ENCODE measurements at places on chromosomes 4 and X.

- peak; percentile 46 for DNase-seq
Observed at GRCh38 chr4:152591396-152591795, 55.5 kb upstream of the FBXW7 start.

DNA sequence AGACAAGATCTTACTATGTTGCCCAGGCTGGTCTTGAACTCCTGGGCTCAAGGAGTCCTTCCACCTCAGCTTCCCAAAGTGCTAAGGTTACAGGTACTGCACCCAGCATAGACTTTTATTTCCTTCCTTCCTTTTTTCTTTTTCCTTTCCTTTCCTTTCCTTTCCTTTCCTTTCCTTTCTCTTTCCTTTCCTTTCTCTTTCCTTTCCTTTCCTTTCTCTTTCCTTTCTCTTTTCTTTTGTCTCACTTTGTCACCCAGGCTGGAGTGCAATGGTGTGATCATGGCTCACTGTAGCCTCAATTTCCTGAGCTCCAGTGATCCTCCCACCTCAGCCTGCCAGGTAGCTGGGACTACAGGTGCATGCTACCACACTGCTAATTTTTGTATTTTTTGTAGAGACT lies 19.4 kb downstream of the DLG3 start:
- no peak for DNase-seq

DNA sequence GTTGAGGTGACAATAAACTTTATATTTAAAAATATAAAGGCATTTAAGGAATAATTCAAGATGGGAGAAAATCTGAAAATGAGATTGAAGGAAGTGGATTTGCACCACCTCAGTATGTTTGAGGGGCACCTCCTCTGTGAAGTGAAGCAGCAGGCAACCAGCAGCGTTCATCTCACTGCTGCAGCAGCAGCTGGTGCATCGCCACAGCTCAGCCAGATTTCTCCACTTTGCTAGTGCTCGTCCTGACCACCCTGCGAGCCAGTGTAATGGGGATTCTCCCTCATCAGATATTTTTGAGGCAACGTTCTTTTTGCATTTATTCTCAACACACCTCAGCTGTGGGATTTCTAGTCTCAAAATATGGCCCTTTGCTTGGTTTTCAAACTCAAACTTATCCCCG lies 13.9 kb downstream of the LRAT start:
- no peak for DNase-seq

- no peak for DNase-seq
Observed at GRCh38 chr4:144575181-144575580, 70.8 kb upstream of the HHIP start.

GRCh38 chr4:150297861-150298474 lies 219.7 kb downstream of the DCLK2 start:
- peak; percentile 56 for DNase-seq

DNA sequence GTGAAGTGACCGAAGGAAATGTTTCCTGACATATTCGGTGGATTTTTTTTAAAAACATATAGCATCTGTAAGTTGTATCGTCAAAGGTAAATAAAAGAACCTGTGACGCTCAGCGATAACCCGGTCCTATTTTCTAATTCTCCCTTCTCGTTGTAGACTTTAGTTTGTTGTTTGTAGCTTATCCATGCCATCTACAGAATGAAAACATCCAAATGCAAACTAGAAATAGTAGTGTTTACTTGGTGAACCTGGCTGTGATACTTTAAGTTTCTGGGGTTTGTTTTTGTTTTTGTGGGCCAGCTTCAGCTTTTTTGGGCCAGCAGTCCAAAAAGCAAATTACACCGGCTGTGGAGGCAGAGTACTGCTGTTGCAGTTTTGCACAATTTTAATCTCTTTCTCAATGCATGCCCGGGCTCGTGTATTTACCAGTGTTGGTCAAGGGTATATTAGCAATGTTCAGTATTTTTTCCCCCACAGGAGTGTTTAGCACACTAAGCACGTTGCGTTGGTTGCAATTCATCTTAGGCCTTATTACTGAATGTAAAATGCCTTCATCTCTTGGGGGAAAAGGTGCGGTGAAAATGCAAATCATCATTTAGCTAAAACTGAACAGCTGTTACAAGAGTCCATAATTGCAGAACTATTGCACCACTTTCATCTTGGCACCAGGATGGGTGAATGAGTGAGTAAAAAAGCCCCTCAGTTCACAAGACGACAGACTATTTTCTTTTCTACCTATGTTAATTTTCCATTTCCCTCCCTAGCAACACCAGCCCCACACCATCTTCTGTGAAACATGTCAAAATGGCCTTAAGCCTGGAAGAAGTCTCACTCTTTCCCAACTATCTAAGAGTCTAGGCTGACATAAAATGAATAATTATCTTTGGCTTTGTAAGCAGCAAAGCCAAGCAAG lies 1.7 kb upstream of the CNOT6L start:
- peak; percentile 27 for DNase-seq

DNA sequence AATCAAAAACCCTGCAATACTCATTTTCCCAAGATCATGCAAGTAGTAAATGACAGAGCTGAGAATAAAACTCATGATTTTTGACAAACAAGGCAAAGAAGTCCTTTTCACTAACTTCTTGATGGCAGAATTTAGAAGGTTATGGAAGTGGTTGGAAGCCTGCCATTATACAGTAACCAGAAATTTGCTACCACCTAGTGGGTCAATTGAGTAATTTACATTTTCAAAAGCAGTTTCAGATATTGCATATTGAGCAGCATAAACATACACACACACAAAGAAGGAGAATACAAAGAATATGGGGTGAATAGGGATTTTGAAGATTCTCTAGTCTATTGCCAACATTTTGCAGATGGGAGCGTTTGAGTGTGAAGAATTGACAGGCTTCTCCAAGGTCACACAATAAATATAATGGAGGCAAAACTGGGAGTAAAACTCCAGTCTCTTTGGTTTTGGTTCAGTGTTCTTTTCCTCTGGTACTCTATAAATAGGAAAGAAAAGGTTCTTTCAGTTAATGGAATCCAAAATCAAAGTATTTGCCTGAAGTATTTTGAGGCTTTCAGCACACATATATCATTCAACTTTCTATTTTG lies 70.2 kb downstream of the GC start:
- DNase-seq, result no peak

- no peak for DNase-seq
Observed at GRCh38 chr4:106358899-106359298, 9.7 kb downstream of the GIMD1 start.

DNA sequence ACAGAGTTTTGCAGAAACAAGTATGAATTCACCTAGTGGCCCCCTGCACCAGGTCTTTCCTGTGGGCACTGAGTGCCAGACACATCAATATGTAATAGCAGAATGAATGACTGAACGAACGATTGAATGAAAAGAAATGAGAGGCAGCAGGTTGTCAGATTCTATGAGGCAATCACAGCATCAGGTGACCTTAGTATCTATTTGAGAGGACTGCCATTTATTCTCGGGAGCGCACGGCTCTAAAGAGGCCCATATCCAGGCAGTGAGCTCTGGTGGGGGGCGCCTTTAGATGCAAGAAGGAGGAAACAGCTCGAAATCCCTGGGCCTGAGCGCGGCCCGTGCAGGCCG lies 528 bp upstream of the SLC25A4 start:
- no peak for DNase-seq

DNA sequence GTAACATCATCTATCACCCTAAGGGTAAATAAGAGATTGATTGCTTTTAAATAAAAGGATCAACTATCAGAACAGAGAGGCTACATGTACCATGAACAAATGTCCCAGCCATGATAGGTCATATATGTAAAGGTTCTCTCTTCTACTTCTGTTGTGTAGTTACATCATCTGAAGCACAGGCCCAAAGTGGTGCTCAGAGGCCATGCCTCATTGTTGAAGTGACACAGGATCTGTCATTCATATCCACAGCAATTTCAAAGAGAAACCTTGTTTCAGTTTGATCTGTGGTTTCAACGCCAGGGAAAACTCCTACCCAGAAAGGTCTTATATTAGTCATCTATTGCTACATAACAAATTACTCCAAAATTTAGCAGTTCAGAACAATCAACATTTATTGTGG lies 269.2 kb upstream of the MAOA start:
- no peak for DNase-seq

- DNase-seq, result no peak
Observed at GRCh38 chr4:152808670-152809069, 28.9 kb downstream of the ARFIP1 start.

- DNase-seq, result peak; percentile 25
Observed at GRCh38 chrX:15334561-15334960, 762 bp downstream of the PIGA start.

DNA sequence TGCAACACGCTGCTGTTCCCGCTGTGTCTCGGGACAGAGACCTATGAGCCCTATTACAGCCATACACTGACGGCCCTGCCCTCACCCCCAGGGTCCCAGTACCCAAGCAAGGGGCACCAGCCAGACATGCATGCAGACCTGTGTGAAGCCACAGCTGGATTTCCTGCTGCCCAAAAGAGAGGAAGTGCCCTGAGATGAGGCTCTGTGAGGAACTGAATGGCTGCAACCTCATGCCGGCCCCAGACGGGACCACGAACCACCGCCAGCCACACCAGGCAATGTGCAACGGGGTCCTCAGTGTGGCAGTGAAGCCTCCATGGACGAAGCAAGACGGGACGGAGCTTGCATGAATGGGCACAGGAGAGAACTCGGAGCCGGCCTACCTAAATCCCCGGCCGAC lies 21.1 kb downstream of the CTBP1 start:
- no peak for DNase-seq

- DNase-seq, result no peak
Observed at GRCh38 chr4:156832886-156833285, 138.7 kb downstream of the PDGFC start.

- peak; percentile 78 for DNase-seq
Observed at GRCh38 chr4:47686294-47686872, 151.5 kb downstream of the CORIN start.

DNA sequence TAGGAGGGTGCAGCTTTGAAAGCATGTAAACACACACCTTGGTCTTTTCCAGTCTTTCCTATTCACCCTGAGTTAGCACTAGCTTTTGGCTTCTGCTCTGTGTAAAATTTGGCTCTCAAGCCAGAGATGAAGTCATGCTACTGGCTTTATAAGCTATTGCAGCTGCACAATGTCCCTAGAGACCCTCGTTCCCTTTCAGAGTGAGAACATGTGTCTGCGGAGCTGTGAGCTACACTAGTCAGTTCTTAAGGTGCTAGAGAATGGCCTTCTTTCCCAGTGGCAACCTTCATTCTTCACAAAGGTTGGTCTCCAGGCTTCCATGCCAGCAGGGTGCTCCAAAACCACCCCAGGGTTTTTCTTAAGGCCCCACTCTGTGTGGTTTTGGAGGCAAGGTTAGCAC lies 199.1 kb downstream of the SPATA18 start:
- DNase-seq, result no peak

GRCh38 chrX:121405826-121406225 lies 358.4 kb downstream of the GLUD2 start:
- no peak for DNase-seq

DNA sequence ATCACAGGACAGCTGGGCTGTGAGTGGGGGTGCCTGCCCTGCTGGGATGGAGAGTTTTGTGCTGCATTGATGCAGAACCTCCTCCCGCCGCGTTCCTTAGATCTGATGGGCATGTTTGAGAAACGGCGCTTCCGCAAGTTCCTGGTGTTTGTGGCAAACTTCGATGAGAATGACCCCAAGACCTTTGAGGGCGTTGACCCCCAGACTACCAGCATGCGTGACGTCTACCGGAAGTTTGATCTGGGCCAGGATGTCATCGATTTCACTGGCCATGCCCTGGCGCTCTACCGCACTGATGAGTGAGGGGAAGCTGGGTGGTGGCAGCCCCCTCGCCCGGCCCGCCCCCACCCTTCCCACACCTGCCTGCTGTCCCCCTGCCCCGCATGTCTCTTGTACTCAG lies 2.9 kb downstream of the GDI1 start:
- no peak for DNase-seq

DNA sequence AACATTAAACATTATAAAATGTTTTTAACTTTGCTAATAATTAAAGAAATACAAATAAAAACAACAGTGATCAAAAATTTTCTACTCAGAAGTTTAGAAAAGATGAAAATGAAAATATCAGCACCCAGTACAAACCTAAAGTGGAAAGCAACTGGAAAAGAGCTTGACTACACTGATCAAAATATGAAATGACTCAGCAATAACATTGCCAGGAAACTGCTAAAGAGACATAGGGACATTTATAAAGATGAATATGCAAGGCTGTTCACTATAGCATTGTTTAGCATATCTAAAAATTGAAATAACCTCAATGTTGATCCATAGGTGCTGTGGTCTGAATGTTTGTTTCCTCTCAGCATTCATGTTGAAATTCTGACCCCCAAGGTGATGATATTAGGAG lies 88.5 kb upstream of the NOCT start:
- no peak for DNase-seq

- DNase-seq, result no peak
Observed at GRCh38 chrX:9539605-9540387, 74.9 kb downstream of the TBL1X start.

GRCh38 chrX:19804151-19804550 lies 83.2 kb downstream of the SH3KBP1 start:
- no peak for DNase-seq

DNA sequence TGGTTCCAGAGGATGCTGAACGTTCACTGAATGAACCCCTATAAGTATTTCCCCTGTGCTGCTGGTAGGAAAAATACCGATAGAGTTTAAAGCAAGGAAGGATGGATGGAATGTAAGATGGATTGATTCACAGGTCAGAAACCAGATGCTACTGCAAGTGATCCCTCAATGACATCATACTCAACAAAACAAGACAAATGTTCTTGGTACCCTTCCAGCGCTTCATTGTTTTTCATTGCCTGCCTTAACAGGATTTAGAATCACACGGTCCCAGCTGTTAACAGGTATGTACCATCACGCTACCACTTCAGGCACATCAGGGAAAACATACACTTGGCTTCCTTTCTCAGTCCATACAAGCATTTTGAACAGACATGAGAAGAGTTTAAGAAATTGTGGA lies 118.1 kb upstream of the TLR3 start:
- DNase-seq, result no peak

DNA sequence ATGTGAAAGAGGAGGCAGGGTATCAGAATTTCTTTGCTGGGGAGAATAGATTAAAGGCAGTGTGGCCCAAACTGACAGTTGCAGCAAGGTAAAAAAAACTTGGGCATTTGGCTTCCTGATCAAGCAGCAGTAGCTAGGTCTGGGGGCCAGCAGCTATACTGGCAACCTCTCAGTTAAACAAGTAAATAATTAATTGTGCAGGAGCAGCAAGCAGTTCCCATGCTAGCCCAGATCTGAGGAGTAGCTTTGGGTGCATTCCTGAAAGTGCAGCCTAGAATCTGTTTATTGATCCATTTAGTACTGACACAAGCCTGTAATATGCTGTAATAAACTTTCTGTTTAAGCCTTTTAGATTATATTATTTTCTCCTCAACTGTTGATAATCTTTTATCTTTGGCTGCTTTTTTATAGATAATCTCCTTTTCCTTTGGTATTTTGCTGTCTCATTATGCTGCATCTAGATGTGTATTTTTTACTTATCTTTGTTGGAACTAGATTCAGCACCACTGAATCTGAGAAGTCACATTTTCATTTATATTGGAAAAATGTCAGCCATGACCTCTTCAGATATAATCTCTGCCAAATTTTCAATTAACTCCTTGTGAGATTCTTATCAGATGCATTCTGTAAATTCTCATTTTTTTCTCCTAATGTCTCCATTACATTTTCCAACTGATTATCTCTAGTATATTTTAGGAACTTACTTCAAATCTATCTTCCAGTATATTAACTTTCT lies 276.3 kb downstream of the STPG2 start:
- DNase-seq, result no peak

Data from activated naive CD4-positive, alpha-beta T cell treated with anti-CD3 and anti-CD28 coated beads, Interleukin-2, amount 10 ng/mL, durations not matched to agents 7 days and 5 days (primary cell).